ENCODE measurements at places on chromosomes 5 and 9.

DNA sequence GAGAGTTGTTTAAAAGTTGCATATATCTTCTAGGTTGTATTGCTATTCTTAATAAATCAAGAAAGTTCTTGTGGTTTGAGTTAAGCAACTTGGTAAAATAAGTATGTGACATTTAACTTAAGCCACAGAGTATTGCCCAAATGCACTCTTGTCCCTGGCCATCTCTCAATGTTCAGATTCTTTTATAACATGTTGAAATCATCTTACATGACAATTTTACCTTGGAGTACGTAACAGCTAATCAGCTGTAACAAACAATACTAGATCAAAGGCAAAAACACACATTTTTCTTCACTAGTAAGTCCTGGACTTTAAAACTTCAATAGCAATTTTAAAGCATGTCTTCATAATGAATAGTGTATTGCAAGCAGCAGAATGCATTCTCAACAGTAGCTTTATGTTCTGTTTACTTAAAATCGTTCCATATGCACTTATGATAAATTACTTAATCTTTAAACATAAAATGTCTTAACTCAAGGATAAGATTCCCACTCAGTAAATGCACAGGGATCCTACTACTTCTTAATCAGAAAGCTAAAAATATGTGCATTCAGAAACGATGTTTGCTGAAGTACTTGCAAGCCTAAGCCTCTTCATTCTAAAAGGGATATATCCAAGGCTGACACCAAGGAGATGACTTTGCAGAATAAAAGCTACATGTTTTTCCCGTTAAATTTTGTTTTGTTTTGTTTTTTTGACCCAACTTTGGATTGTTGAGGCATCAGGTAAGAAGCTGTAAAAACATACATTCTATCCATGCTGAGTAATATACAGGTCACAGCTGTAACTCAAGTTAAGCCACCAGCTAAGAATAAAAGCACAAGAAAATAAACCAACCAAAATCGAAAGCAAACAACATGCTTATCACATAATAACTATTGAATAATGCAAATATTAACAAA, 86.1 kb upstream of the NFIB start:
- DNase-seq, result peak; percentile 66

GRCh38 chr5:51380603-51381207, 2.5 kb upstream of the ISL1 start:
- no peak for DNase-seq

GRCh38 chr9:137310189-137311052, 8.3 kb upstream of the NRARP start:
- no peak for DNase-seq

- no peak for DNase-seq
These were observed 173.3 kb upstream of the HMHB1 start for GRCh38 chr5:143638654-143639053.

- no peak for DNase-seq
These were observed 39.8 kb downstream of the ZNF618 start for GRCh38 chr9:113915817-113916434.
